ENCODE measurements at places on chromosomes 6 and 20.

DNA sequence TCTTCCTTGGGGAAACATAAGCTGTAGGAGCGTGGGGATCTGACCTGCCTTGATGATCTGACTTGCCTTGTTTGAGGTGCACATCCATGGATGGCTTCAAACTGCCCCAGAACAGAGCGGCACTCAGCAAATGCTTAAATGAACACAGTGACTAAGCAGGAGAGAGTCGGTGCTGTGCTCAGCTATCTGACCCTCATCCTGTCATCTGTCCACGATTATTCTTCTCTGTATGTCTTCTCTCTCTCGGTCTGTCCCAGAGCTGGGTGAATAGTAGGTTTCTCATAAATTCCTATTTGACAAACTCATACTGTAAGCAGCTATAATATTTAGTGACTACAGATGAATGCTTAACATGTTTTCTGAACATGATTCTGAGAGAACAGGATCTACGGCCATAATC lies 37.3 kb downstream of the TRAM2 start:
- peaks cover 55% of the 10 kb centered on the region for H3K4me1 ChIP-seq
- H3K36me3 ChIP-seq = peaks cover 6% of the 10 kb centered on the region
- no peak overlapping the region for H3K27ac ChIP-seq
- H3K4me3 ChIP-seq = peak overlapping the region; percentile 20

- no peak overlapping the region for H3K27ac ChIP-seq
- peaks cover 4% of the 10 kb centered on the region for H3K4me1 ChIP-seq
- no peak for DNase-seq
- peaks cover 29% of the 10 kb centered on the region for H3K27me3 ChIP-seq
- H3K36me3 ChIP-seq = peaks cover 37% of the 10 kb centered on the region
- no peak overlapping the region for H3K4me3 ChIP-seq
Measured at GRCh38 chr20:49559411-49560081, 8.4 kb downstream of the PTGIS start.

DNA sequence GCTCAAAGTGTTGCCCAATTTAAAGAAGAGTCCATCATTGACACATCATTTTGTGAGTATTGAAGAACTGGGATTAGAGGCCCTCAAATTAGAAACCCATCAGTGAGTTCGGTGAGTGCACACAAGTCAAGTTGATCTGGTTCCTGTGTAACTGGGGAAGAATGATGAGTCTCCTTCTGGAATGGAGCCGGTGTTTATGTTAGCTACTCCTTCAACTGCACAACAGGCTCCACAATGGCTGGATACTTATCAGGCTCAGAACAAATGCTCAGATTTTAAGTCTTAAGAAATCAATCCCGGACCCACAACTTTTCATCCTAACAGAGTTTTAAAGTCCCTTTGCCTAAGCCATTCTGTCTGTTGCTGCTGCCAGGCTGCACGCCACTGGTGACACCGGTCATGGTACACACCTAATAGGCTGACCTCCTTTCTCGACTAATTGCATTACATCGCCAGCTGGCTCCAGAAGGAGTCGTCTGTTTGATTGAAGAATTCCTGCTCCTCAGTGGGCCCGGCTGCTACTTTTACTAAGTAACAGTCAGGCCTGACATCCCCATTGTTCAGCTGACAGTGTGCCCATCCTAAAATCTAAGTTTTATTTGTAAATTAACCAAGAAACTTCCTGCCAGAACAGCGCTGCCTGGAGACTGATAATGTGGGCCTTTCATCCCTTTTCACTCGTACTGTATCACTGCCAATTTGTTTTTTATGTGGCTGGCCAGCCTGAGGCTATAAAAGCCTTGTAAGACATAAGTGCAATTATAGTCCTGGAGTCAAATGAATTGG lies 130.4 kb downstream of the INSM1 start:
- H3K4me3 ChIP-seq = no peak overlapping the region
- DNase-seq = no peak
- H3K27ac ChIP-seq = no peak overlapping the region
- peaks cover 35% of the 10 kb centered on the region for H3K36me3 ChIP-seq

DNA sequence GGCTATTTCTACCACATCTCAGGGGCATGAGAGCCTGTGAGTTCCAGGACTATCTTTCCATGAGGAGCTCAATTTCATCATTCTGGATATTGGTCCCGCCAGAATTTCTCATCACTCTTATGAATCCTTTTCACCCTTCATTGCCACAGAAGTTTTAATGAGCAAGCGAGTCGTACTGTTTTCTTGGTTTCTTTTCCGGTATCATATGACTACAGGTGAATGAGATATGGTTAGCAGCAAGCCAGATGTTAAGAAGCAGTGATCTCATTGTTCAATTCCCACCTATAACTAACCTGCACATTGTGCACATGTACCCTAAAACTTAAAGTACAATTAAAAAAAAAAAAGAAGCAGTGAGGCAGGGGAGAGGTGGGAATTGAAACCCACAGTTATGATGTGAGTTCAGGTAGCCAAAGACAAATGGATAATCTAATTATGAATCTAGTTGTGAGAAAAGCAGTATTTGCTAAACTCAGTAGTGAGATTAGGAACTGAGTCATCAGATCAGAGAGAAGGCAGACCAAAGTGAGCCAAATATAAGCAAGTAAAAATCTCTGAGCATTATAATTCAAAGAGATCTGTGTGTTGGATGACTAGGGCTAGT lies 78.0 kb upstream of the ELOVL5 start:
- H3K27ac ChIP-seq = no peak overlapping the region
- H3K36me3 ChIP-seq = no peaks in the 10 kb centered on the region
- peaks cover 26% of the 10 kb centered on the region for H3K4me1 ChIP-seq
- DNase-seq = peak; percentile 9

GRCh38 chr6:156905801-156906200 lies 128.6 kb downstream of the ARID1B start:
- DNase-seq = no peak

GRCh38 chr6:7811441-7811840 lies 85.5 kb downstream of the BMP6 start:
- DNase-seq = no peak
- H3K27me3 ChIP-seq = peaks cover 6% of the 10 kb centered on the region

DNA sequence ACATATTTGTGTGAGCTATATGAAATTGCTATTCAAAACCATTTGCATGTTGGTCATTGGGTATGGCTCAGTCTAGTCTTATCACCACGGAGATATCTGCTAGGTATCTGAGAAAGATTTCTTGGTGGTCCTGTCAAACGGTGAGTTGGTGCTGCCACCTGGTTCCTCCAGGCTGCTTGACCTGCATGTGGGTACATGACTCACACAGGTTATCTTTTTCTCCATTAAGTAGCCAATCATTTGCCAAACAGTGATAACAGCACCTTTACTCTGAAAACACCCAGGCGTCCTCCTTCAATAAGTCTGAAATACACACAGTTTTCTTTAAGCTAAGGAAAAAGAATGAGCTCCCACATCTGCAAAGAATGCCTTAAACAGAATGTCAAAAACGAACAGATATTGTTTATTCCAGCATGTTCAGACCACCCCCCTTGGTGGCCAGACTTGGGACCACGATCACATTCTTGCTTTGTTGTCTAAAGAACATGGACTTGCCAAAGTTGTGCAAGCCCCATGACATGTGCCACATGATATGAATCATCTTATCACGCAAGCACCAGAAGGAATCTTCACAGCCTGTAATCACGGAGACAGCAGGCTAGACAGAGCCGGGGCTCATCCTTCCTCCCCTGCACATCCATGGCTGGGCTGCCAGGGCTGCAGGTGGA lies 200.7 kb upstream of the THBS2 start:
- no peak for DNase-seq
- no peak overlapping the region for H3K27ac ChIP-seq
- H3K36me3 ChIP-seq = no peaks in the 10 kb centered on the region
- H3K4me1 ChIP-seq = no peaks in the 10 kb centered on the region
- no peak overlapping the region for H3K4me3 ChIP-seq
- H3K27me3 ChIP-seq = no peaks in the 10 kb centered on the region

Data from T-helper 2 cell treated with Interferon-gamma antibody and Interleukin-4, amounts not matched to agents 5 μg/mL and 100 μg/mL, for 36 hours (primary cell).